T-helper 1 cell (primary cell): ENCODE measurements at places on chromosomes 13 and 19.

DNA sequence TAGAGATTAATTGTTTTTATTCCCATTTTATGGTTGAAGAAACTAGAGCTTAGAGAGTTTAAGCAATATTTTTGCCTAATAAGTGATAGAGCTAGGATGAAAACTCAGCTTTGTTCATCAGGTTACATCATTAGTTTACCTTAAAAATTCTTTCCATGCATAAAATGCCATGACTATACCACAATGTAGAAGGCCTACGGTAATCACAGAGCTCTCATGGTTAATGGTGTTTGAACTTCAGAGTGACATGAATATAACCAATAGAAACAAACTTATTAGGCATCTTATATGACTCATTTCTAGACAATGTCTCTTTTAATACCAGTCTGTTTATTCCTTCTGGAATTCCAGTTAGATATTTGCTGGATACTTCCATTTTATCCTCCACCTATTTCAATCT, 78.5 kb downstream of the FGF9 start:
- no peak for DNase-seq

- DNase-seq = peak; percentile 88
Measured at GRCh38 chr19:58581227-58582141, 8.3 kb upstream of the MZF1 start.

DNA sequence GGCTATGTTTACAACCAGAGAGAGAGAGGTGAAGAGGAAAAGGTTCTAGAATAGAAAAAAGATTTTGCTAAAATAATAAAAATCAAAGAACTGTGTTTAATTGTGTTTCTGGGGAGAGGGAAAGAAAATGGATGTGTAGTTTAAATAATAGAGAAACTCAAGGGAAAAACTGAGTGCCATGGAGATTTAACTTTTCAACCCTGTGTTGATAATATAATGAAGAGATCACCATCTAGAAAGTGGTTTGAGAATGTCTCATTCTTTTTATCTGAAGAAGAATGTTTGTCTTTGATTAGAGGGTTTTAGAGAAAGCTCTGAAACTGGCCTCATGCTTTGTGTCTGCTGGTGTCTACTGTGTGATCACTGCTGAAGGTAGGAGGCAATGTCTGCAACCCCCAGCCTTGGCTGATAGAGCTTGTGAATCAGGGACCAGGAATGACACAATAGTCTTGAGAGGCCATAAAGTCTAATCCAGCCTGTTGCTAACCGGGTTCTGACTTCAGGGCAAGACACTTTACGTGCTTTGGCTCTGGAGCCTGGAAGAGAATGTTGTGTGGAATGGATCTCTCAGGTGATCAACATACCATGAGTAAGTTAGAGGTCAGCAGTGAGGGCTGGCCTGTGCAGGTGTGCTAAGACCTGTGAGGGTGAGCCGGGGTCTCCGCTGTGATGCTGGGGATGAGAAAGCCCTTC, 5.4 kb downstream of the COL4A2 start:
- DNase-seq = no peak

GRCh38 chr19:29505097-29505824, 20.5 kb upstream of the VSTM2B start:
- no peak for DNase-seq

GRCh38 chr13:45662162-45662561, 40.0 kb upstream of the CBY2 start:
- no peak for DNase-seq

DNA sequence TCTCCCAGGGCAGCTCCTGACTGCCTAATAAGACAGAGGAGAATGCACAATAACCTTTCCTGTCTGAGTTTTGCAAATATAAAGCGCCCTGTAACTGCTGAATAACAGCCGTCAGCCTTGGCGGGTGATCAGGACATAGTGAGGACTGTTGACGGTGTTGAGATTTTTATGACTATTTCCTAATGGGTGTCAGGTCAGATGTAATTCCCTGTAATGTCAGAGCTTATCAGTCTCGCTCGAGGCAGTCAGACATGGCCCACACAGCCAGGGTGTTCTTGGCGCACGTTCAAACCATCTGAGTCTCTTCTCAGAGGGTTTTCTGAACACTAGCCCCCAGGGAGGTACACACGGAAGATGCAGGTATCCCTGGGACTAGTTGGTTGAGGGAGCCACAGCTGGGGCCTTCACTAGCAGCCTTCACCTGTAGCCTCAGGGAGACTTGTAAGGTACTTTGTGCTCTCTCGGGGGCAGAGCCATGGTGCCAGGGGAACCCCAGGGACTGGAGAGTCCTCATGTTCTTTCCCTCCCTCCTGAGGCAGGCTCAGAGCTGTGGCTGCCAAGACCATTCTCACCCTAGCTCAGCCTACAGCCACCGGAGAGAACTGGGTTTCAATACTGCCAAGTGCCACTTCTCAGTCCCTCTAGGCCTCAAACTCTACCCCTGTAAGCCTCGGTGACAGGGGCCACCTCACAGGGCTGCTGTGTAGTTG, 213.1 kb downstream of the UQCRFS1 start:
- DNase-seq = no peak

DNA sequence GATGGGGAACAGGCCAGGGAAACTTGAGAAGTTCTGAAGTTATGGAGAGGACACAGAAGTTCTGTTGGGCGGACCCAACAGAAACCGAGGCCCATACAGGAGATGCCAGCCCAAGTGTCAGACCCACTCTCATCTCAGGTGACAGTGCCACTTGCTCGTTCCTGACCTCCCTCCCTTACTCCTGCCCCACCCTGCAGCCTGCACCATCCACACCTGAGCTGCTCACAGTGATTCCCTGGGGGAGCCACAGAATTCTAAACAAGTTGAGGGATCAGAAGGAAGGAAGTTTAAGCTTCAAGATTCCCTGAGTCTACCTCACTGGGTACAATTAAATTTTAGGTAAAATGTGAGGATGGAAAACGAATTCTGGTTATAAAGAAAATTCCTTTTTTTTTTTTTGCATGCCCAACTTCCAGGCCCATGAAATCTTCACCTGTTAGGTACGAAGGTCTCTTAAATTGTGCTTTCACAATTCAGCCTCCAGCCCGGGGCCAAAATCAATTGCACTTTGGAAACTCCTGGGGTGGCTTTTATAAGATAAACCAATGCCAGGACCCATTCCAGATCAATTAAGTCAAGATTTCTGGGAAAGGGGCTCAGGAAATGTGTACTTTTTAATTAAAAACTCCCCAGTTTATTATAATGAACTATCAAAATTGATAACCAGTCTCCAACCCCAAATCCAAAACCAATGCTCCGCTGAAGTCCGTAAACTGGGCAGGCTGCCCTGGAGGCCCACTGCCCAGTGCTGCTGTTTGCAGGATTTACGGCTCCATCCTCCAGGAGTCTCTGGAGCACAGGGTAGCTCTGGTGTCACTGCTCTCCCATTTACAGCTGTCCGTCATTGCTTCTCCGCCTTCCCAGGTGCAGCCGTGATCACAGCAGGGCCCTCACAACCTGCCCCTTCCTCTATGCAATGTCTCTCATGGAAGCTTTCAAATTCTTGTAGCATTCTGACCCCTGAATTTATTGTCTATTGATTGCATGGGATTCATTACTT, 643.5 kb downstream of the UQCRFS1 start:
- DNase-seq = no peak

GRCh38 chr13:46925486-46925885, 28.6 kb upstream of the HTR2A start:
- no peak for DNase-seq

DNA sequence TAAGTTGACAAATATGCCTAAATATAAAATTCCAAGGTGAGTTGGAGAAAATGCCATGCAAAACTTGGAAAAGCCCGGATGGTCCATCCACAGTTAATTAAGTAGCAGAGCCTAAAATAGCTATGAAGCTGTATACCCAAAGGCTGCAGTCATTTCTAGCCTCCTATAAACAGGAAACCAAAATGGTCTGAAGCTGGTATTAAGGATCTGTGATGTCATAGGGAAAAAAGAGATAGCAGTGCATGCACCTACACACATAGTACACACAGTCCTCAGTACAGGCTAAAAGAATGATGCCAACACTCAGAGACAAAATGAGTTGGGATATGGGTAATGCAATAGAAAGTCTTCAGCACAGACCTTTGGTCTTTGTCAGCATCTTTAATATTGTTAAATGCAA, 736.9 kb downstream of the EFNB2 start:
- DNase-seq = no peak

DNA sequence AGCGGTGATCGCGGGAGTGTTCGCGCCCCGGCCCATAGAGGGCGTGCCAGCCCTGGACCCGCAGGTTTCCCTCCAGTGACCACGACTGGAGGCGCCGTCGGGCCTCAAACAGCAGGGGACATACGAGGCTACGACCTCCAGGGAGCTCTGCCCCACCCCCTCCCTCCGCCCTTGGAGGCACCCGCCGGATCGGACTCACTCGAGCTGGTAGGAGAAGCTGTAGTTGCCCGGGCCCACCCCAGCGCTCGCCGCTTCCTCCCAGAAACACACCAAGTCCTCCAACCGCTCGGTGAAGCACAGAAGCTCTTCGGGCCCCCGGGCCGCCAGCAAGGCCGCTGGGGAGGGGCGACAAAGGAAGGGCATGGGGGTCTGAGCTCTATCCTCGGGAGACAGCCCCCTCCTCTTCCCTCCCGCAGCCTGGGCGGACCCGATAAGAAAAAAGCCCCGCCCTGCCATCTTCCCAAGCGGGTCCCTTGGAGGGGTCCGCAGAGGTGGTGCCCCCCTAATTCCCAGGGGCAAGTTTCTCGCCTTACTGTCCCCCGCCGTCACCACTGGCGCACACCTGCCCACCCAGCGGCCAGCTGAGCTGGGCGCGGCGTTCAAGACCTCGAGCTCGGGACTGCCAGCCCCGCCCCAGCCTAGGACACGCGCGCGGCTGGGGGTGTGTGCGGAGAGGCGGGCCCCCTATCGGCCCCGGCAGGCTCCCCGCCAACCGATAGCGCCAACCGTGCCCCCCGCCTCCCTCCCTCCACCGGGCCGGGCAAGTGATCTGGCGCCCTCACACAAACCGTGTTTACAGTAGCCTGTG, 1.0 kb downstream of the EPOR start:
- DNase-seq = peak; percentile 25

GRCh38 chr19:5978606-5979552, 939 bp upstream of the RANBP3 start:
- DNase-seq = no peak

DNA sequence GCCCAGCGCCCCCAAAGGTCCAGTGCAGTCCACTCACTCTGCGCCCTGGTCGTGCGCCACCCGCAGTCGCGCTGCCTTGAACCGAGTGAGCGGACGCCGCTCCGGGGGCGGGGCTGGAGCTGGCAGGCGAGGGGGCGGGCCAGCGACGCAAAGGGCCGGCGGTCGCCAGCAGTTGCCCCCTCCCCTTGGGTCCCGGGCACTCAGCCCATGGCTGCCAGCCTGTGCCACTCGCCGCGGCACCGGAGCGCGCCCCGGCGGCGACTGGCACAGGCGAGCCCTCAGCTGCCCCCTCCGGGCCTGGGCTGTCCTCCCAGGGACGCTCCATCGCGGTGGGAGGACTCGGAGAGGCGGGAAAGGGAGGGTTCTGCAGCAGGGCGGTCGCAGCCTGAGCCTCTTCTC, at the start of gene S1PR5:
Gene S1PR5 (minus strand): TSS at position 87 of the 399 bp plus-strand sequence. CDS start 2,436 bp downstream, outside the sequence.
- DNase-seq = no peak

DNA sequence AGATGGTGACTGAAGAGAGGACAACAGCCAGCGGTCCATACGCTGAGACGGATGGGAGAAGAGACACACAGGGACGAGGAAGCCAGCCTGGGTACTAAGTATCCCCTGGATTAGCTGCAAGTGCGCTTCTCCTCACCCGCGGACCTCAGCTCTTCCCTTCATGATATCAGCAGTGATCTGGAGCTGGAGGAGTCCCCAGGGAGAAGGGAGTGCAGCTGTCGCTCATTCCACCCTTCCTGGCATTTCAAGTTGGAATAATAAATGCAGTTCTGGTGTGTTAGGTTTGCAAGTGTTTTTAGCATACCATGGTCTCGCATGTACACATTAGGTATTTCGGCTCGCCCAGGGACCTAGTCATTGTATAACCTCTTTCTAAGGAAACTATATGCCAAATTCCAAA, 88.5 kb upstream of the C1QTNF9B start:
- no peak for DNase-seq

GRCh38 chr13:114111577-114111976, 20.8 kb downstream of the RASA3 start:
- DNase-seq = peak; percentile 48
